ENCODE measurements at places on chromosomes 1 and 21.

DNA sequence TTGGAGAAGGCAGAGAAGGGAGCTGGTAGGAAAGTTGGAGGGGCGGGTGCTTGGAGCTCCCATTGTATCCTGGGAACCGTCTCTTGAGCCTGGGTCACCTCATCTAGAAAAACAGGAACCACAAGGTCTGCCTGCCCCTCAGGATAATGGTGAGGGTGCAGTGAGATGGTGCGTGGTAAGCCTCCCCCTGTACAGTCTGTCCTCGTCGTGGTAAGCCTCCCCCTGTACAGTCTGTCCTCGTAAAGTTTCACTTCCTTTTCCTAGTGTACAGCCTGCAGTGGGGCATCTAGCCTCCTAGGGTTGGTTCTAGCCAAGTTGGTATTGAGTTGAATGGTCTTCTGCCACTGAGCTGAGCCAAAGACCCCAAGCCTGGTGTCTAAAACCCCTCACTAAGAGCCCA is 66.5 kb upstream of the IGSF21 start:
- DNase-seq = no peak

DNA sequence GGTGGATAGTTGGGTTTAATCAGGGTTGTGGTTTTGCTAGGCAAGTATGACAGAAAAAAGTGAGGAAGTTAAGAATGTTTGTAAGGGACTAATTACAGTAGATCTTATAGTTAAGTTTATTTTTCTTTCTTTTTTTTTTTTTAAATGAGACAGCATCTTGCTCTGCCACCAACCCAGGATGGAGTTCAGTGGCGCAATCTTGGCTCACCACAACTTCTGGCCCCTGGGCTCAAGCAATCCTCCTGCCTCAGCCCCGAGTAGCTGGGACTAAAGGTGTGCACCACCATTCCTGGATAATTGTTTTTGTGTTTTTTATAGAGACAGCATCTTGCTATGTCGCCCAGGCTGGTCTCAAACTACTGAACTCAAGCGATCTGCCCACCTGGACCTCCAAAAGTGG is 41.7 kb downstream of the EYA3 start:
- no peak for DNase-seq

DNA sequence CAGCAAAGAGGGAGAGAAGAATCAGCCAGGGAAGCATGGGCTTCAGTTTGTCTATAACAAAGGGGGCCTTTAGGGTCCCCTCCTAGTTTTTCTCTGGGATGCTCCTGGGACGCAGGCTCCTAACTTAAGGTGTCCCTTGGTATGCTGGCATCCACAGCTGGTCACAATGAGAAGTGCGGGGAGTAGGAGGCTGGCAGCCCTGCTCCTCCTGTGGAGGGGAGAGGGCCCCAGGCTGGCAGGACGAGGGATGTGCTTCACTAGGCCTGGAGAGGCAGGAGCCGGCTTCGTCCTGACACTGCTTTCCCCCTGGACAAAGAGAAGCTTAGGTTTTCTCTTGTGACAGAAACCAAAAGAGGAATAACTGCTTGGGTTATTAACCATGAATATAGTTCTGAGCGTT is 67.6 kb downstream of the NENF start:
- DNase-seq = no peak

- DNase-seq = no peak
These were observed 279.6 kb downstream of the NFIA start for GRCh38 chr1:61361931-61362330.

DNA sequence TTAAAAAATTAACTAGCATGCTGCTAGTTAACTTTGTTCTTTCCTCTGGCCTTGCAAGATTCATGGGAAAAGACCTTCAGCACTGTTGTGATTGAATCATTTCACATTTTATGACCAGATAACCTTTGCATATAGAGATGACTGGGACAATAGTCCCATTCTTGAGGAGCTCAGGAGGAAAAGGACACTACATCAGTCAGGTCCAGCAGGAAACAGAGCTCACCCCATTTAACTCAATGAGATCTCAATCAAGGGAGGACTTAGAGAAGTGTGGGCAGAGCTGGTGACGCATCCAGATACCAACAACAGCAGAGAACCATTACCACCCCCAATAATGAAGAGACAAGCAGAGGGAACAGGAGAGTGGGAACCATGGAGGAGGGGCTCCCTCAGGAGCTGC is 109.4 kb upstream of the GUCA2B start:
- no peak for DNase-seq

GRCh38 chr1:64601207-64601606 is 131.3 kb downstream of the CACHD1 start:
- no peak for DNase-seq

DNA sequence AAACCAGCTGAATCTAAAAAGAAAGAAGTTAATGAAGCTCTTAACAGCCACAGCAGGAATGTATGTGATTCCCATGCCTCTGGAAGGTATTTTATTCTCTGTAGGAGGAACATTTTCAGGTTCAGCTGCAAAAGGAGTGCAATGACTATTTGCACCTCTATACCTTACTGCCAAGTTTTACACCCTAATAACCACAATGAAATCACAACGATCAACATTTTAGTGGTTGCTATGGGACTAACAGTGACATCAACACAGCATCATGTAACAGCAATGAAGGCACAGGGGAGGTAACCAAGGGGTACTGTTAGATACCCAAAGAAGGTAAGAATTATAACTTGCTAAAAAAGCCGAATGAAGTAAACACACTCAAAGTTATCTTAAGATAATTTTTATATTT is 116.3 kb upstream of the HP1BP3 start:
- DNase-seq = no peak

GRCh38 chr1:96962751-96963211 is 241.2 kb downstream of the PTBP2 start:
- DNase-seq = no peak

DNA sequence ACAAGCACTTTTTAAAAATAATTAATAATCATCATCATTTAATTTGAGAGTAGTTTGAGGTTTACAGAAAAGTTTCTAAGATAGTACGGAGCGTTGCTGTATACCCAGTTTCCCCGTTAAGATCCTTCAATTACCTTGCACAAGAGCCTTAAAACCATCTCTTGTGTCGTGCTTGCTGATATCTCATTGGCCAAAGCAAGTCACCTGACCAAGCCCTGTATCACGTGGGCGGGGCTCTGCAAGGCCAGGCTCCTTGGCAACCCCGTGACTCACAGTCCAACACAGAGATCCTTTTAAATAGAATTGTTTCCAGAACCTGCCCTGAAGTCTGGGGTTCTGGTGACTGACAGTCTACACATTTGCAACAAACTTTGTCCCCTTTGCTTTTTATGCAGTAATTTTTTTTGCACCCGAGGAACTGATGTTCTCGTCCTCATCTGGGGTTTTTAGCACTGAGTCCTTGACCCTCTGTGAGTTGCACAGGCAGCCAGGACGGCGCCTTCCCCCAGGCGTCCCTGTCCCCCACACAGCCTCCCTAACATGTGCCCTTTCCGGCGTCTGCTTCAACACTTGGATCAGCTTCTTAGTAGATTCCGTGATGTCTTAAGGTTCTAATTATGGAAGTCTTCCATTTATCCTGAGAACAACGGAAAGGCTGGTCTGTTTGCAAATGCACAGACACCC is 183.3 kb upstream of the TMEM51 start:
- DNase-seq = no peak

DNA sequence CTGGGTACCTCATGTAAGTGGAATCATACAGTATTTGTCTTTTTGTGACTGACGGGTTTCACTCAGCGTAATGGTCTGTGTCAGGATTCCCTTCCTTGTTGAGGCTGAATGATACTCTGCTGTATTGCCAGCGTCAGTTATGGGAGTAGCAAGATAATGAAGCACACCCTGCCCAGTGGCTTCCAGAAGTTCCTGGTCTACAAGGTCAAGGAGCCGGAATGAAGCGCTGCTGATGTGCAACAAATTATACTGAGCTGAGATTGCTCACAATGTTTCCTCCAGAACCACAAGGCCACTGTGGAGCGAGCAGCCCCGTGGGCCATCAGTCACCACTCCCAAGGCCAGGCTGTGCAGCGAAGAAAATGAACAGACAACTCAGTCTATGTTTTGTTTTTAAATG is 24.0 kb upstream of the TDRD10 start:
- peak; percentile 66 for DNase-seq

DNA sequence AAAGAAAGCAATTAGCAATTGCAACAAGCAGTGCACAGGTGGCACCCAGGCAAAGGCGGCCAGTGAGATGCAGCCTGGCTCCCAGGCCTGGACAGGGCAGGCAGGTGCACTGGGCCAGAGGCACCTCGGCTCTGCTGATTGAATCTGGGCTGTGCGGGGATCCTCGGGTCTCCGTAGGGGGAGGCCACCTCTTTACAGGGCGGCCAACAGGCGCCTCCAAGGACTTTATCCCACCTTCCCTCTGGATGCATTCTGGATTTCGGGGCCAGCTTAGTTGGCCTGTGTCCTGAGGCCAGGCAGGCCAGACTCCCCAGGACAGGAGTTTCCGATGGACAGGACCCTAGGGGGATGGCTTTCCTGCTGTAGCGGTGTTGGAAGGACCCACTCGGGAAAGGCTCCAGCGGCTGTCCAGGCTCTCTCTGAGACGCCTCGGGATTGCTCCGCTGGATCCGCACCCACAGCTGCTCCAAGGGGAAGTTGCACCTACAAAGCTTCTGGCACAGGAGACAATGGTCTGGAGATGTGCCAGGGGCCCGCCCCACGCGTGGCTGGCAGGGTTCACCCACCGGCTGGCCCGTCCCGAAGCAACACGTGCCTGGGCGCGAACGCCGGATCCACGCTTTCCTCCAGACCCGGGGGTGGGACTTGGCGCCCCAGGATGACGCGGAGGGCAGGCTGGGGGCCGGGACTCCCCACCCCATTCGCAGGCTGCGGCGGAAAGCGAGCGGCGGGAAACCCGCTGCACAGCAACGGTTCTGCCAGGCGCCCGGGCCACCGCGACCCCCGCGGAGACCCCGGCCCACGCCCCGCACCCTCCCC is 810 bp downstream of the SLC19A1 start:
- DNase-seq = peak; percentile 77

- no peak for DNase-seq
These were observed 12.1 kb downstream of the TRAPPC10 start for GRCh38 chr21:44024257-44024656.

GRCh38 chr1:101992821-101993575 is 3.7 kb downstream of the OLFM3 start:
- DNase-seq = no peak

GRCh38 chr1:9004700-9005394 is 21.4 kb downstream of the SLC2A7 start:
- DNase-seq = peak; percentile 90

DNA sequence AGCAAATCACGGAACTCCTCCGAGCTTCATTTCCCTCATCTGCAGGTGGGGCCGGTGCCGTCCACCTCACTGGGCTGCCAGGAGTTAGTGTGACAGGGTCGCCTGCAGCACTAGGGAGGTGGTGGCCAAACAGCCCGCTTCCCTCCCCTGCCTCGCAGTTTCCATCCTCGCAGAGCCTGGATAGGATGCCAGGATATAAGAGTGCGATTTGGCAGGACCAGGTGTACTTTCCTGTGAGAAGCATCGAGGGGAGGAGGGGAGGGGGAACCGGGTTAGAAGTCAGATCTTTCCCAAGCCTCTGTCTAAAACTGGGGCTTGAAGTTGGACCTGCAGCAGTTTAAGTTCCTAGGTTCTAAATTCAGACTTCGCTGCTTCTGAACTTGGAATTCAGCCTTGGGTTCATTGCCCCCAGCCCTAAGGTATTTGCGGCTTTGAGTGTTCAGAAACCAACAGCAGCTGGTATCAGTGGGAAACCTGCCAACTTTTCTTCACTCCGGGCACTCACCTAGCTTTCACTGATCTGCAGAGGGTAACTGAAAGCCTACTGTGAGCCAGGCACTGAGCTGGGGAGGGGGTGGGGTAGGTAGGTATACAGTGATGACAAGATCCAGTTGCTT is 1.7 kb upstream of the JUN start:
- peak; percentile 82 for DNase-seq

- DNase-seq = no peak
These were observed 36.3 kb downstream of the ERICH3 start for GRCh38 chr1:74637296-74637695.

- no peak for DNase-seq
These were observed 175.5 kb upstream of the HOOK1 start for GRCh38 chr1:59639266-59639665.

DNA sequence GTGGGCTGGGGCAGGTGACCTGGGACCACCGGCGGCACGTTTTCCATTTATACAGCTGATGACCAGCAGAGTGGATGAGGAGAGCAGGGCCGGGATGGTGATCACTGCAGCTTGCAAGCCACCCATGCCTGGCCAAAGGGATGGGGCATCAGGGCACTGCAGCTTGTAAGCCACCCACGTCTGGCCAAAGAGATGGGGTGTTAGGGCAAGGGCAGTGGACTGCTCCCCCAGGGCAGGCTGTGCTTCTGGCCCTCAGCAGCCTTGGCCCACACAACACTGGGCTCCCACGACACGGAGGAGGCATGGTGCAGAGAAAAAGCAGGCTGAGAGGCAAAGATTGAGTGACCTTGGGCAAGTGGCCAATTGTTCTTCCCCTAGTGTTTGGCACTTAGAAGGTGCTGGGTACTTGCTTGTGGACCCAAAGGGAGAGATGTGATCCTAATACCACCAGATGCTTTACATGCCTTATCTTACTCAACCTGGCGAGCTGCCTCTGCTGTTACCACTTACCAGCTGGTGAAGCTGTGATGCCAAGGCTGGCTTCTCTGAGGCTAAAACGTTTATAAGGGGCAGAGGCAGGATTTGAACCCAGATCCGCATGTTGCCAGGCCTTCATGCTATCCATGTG is 48.3 kb downstream of the TRIM62 start:
- DNase-seq = no peak

- no peak for DNase-seq
These were observed 7.9 kb downstream of the ACOT7 start for GRCh38 chr1:6385488-6386191.

- no peak for DNase-seq
These were observed 48.5 kb downstream of the PHACTR4 start for GRCh38 chr1:28417926-28418637.

- DNase-seq = no peak
These were observed 89.5 kb downstream of the RUNX1 start for GRCh38 chr21:34959607-34960006.

GRCh38 chr1:172453153-172453545 is 9.3 kb upstream of the PIGC start:
- DNase-seq = no peak

GRCh38 chr1:210237479-210237878 is 4.9 kb downstream of the SERTAD4 start:
- no peak for DNase-seq
